ENCODE measurements at places on chromosomes 5 and 9. TPM values are rescaled to one million over a fixed set of nuclear protein-coding genes. Genes with fewer than 3 reads are reported as not detected.

OLFM1 gene
- total RNA-seq: 10.1 TPM

CEL gene
- 0.70 TPM for total RNA-seq

KCNIP1 gene
- 1.0 TPM for total RNA-seq

NSG2 gene
- total RNA-seq: not detected

ZNF879 gene
- 6.2 TPM for total RNA-seq

ORM2 gene
- not detected for total RNA-seq

SCGB3A2 gene
- not detected for total RNA-seq

NEUROG1 gene
- total RNA-seq: not detected

MTAP gene
- 11.2 TPM for total RNA-seq

ANKRD31 gene
- 0.09 TPM for total RNA-seq

ERAP2 gene
- 0.34 TPM for total RNA-seq

UTP15 gene
- 11.4 TPM for total RNA-seq

CDC25C gene
- total RNA-seq: 0.12 TPM

SEMA5A gene
- total RNA-seq: 5.3 TPM
